ENCODE measurements at places on chromosomes 4 and X.

DNA sequence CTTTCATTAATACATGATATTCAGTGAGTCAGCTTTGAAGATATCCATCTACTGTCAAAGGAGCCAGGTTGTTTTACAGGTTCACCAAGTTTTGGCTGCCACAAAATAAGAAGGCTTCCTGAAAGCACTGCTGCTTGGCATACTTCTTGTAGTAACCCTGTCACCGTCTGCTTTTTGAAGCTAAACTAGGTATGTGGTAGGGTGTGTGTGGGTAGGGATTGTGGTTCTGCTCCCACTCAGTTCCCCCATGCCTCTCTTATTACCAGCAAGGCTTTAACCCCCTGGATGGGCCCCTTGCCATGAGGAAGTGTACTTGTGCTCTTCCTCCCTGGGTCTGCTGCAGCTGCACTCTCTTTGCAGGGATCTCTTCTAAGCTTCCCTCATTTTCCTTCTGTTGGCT, 191.2 kb downstream of the BANK1 start:
- no peak for DNase-seq

- DNase-seq: no peak
Measured at GRCh38 chr4:80295336-80295735, 28.9 kb downstream of the FGF5 start.

GRCh38 chrX:107549504-107549903, 78.8 kb upstream of the PRPS1 start:
- peak; percentile 2 for DNase-seq

DNA sequence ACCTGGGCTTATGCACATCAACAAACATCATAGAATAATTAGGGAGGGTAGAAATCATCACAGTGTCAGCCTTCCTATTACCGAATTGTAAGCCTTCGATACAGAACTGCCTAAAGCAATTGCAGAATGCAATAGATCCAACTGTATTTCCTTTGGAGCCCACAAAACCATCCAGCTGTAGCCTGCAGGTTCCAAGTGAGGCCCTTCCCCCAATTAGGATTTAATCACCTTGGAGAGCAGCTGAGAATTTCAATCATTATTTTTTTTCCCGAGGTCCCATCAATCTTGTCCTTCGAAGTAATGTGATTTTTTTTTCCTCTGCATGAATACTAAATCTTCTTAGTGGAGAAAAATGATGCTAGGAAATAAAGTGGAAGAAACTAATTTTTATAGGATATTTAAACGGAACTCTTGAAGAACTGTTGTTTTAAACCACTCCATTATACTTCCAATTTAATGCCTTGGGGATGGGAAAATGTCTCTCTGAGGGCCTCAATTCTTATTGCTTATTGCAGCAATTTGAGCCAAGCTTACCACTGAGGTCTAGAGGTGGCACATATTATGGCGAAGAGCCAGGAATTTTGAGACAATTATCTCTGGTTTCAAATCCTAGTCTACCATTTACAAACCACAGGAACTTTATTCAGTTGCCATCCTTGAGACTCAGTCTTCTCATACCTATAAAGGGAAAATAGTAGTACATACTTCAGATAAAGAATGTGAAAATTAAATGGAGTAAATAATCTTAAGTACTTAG, 953.4 kb upstream of the IGFBP7 start:
- DNase-seq: no peak

- no peak for DNase-seq
Measured at GRCh38 chrX:16910376-16910775, 36.1 kb upstream of the REPS2 start.

GRCh38 chrX:18900401-18900976, 83.4 kb downstream of the PHKA2 start:
- DNase-seq: no peak

- DNase-seq: no peak
Measured at GRCh38 chrX:2872671-2873277, 44.0 kb downstream of the GYG2 start.

DNA sequence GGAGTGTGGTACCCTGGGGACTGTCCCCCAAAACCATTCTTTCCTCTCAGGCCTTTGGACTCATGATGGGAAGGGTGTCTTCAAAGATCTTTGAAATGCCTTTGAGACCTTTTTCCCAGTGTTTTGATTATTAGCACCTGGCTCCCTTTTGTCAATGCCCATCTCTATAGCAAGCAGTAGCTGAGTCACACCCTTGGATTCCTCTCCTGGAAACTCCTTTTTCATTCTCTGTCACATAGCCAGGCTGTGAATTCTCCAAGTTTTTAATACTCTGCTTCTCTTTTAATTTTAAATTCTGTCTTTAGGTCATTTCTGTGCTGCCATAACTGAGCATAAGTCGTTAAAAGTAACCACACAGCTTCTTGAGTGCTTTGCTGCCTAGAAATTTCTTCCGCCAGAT, 29.7 kb downstream of the IL21 start:
- no peak for DNase-seq

DNA sequence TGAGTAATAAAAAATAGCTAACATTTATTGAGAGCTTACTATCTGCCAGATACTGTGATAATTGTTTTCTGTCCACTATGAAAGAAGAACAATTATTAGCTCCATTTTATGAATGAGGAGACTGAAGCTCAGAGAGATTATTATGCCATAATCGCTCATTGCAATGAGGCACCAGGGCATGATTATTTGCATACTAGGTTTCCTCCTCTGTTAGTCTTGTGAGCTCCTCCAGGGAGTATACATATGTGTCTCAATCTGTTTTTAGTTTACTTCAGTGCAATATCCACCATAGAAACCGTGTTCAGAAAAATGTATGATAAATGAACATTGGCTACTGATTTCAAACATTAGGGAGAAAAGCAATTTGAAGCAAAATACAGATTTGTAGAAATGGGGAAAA, 139.4 kb upstream of the OTUD4 start:
- DNase-seq: no peak

DNA sequence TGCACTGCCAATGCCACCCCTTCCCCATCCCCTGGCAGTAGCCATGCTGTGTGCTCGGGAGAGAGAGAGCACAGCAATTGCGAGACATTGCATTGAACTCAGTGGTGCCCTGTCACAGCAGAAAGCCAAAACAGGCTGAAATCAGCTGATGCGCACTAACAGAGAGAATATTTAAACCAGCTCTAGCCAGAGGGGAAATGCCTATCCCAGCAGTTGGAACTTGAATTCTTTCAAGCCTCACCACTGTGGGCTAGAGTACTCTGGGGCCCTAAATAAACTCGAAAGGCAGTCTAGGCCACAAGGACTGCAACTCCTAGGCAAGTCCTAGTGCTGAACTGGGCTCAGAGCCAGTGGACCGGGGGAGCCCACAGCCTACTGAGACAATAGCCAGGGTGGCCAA, 17.7 kb upstream of the RP2 start:
- DNase-seq: no peak

DNA sequence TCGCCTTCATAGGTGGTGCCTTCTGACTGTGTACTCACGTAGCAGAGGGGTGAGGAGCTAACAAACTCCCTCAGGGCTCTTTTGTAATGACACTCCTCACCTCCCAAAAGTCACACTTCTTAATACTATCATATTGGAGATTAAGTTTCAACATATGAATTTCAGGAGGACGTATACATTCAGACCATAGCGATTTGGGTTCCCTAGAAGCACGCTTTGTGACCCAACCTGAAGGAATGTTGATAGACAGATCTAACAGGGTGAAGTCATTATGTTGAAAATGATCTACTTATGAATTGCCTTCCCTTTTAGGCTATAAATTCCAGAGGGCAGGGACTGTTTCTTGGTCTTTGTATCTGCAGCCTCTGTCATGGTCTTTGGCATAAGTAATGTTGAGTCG, 3.2 kb upstream of the KLHL34 start:
- DNase-seq: no peak

DNA sequence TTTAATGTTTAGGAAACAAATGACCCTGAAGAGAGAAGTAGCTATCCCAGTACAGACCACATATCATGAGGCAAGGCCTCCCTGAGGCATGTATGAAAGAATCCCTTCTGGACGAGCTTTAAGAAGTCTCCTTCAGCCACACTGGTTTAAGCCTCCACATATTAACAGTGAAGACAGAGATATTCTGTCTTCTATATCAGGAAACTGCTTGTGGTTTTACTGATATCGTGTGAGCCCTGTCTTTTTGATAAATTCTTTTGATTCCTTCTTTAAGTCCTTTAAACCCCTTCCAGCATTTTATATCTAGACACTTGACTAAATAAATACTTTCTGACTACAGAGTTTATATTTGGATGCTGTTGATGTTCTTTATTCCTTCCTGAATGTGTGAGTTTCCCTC, 45.9 kb upstream of the GPC4 start:
- DNase-seq: no peak

DNA sequence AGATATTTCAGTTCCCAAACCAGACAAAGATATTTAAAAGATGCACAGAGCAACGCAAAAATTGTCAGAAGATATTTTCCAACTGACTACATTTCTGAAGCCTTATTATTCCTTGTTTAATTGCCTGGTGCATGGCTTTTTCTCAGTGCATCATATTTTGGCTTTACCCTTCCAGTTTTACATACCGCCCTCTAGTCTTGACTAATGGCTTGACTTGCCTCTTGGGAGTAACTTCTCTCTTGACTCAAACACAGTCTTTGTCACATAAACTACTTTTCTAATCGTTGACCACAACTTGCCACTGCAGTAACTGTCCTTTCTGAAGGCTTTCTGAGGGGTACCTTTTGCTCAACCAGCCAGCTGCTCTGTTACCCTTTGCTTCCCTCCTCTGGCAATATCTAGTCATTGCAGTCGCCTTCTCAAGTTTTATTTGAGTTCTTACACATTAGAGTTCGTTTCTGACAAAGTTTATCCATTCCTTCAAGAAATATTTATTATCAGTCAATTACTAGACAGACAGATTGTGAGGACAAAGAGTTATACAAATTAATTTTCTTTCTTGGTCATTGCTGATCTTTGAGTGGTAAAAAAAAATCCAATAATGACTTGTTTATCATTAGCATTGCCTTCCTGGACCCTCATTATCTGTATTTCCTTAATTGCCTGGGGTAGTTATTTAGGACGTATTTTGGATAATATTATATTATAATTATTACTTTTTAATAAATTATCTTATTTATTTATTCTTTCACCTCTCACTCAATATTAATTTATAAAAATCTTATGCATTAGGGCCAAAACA, 506.9 kb upstream of the PCDH10 start:
- no peak for DNase-seq

DNA sequence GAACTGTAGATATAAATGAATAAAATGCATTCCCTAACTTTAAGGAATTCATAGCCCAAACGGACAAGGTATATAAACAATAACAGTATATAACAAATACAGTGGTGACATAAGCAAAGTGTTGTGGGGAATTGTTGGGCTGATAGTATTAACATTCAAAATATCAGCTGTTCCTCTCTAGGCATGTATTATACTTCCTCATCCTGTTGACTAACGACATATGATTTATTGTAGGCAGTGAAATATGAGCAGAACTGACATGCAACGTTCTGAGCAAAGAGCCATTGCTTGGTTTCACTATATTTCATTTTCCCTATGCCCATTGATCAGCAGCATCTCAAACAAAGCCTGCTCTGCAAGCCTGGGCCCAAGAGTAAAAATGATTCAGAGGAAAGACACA, 143.9 kb downstream of the PTCHD1 start:
- no peak for DNase-seq

DNA sequence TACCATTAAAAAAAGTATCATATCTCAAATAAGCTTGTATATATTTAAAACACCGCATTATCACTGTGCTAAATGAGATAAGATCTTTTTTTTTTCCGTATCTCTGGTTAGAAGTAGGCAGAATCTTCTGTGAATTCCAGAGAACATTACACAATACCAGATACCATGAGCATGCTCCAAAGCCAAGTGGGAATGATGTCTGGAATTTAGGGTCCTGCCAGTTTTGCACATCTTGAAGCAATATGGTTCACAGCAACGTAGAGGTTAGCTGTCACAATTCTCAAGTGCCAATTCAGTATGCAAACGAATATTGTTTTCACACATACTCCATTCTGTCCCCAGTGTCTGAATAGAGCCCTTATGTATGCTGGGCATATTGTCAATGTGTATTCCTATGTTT, 127.5 kb upstream of the NEIL3 start:
- no peak for DNase-seq

DNA sequence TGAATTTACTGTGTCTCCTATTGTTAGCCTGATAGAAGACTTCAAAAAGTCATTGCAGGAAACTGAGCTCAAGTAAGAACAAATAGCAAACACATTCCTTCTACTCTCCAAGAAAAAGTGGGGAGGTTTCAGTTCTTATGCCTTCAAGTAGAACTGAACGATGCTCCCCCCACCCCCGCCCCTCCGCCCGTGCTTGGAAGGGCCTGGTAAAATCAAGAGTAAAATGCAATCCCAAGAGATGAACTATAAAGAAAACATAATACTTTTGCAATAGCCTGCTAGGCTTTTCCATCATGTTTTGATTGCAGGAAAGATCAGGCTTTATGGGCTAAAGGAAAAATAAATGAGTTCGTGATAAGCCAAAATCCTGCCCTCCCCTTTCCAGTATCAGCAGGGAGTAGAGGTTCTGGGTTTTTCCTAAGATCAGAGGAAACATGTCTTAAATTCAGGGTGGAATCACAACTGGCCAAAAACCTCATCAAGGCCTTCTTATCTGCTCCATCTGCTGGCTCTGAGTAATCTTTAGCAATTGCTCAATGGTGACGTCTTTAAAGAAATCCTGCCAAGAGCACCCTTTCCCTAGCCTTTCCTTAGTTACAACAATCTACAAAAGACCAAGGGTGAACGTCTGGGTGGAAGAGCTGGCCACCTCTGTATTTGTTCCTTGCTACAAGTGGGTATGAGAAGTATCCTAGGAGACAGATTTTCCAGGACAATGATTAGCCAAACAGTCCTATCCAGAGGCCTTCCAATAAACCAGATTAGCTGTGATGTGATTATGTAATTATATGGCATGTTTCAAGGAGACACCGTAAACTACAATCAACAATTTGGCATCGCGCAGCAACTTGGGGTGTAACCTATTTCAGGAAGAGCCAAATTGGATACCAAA, 66.3 kb upstream of the FAM9C start:
- DNase-seq: no peak

DNA sequence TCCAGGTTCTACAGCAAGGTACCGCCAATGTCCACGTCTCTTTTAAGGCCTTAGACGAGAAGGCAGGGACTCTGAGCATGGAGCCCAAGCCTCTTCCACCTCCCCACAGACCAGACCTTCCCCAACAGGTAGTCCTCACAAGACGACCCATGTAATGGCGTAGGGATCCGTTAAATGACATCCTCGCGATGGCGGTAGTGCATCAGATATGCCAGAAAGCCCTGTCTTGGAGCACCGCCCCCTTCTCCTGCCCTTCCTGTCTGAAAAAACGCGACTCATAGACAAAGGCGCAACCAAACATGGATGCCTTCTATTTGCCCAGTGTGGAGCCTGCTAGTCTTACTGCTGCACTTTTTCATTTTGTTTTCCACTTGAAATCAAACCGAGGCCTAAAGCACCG, 185.4 kb downstream of the OR13H1 start:
- no peak for DNase-seq

GRCh38 chrX:121151293-121151692, 103.9 kb downstream of the GLUD2 start:
- no peak for DNase-seq

DNA sequence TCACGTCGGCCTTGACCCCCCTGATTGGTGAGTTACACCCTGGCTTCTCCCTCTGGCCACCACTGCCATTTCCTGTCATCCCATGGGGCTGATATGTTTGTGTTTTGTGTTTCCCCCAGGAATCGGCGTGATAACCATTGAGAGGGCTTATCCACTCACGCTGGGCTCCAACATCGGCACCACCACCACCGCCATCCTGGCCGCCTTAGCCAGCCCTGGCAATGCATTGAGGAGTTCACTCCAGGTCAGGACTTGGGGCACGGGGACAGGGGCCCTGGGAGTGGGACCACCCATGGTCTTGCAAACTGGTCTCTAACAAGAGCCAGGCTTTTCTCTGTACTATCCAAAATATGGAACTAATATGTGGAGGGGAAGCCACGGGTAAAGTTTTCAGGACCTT, 18.7 kb downstream of the SLC34A2 start:
- no peak for DNase-seq

Measured in effector memory CD4-positive, alpha-beta T cell (primary cell).